ENCODE measurements at places on chromosomes 5 and 9.
A peak's percentile ranks its signal among the peaks of the same experiment; 100 is the strongest.

DNA sequence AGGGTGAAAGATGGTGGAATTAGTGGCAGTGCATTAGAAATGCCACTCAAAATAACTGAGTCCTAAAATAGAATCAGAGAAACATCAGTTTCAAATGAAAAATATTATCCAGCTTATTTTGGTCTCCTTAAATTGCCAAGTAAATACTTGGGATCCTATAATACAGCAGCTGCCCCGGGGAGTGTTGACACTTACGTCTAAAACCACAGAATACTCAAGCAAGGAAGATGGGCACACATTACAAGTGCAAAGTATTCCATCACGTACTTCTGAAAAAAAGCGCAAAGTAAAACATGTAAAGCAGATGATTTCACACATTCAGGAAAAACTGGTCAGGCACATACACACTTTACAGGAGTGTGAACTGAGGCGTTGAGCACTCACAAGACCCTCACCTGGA lies 2.4 kb upstream of the ARHGEF37 start:
- no peak for DNase-seq

DNA sequence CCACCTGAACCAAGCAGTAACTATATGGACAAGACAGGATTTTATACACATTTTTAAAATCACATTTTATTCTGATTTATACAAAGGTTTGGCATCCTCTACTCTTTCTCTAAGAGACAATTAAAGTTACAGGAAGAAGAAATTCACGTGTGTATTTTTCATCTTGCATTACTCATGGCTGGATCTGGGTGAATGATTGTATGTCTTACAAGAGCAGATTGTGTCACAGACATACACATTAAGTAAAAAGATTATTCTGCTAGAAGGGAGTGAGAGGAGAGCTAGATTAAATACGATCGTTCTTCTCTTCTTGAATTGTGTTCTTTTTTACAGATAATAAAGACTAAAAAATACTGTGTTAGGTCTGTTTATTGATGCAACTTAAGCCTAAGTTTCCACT lies 20.8 kb upstream of the CEP120 start:
- DNase-seq = no peak

GRCh38 chr5:95045181-95045965 lies 239.5 kb downstream of the MCTP1 start:
- no peak for DNase-seq

DNA sequence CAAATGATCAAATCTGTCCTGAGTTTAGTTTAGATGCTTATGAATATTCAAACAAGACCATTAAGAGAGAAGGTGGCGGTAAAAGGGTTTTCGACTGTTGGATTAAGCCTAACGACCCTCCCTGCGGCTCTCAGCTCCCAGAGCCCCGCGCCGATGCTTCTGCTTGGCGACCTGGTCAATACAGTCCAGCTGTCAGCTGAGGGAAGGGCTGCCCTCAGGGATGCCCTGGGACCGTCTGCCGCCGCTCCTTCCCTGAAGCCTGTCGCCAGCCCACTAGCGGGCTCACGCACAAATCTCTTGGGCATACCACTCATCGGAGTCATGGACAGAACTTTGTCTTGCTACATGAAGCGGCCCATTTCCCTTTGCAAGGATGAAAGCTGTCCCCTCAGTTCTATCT lies 136.6 kb upstream of the RAPGEF1 start:
- DNase-seq = no peak

DNA sequence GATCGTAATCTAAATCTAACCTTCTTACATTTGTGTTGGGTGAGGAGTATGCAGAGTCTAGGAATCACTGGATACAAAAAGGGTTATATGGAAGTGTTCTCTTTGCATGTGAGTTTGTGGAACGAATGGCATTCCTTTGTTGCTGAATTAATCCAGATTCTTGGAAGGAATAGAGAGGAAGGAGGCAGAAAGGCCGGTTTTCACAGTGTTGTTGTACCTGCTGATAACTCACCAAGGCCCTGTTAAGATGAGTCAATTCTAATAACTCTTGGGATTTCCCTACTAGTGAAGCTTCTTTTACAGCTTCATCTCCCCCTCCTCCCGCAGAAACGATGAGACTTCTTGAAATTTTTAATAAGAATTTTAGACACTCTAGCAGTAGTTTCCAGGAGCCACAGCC lies 84.0 kb downstream of the ZSWIM6 start:
- no peak for DNase-seq

- no peak for DNase-seq
Observed at GRCh38 chr5:20609126-20609525, 621.1 kb upstream of the CDH18 start.

GRCh38 chr9:76575761-76576160 lies 116.8 kb downstream of the GCNT1 start:
- DNase-seq = no peak

DNA sequence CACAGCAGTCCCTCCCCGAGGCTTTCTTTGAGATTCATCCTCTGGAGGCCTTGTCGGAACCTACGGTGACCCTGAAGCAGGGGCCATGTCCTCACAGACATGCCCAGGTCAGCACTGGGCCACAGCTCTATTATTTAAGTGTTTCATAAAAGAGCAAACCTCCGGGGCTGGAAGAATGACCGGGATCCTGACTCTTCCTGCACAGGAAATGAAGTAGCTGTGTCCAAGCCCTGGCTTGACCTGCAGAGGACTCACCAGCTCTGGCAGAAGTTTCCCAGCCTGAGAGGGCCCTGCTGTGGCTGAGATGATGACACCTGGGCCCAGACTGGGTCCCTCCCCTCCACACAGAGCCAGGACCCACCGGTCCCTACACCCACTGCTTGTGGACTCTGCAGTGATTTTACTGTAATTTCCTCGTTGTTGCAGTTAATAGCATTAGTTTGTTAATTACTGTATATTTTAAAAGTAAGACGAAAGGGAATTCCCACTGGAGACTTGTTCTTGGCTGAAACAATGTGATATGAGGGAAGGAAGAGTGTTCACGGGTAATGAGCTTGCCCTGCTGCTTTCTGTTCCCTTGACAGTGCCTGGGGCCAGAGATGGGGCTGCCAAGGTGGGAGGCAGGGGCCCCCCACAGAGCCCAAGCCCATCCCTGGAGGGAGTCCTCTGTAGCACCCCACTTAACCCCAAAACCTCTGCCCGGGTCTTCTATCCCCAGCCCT lies 72.2 kb downstream of the PCDH1 start:
- DNase-seq = no peak

DNA sequence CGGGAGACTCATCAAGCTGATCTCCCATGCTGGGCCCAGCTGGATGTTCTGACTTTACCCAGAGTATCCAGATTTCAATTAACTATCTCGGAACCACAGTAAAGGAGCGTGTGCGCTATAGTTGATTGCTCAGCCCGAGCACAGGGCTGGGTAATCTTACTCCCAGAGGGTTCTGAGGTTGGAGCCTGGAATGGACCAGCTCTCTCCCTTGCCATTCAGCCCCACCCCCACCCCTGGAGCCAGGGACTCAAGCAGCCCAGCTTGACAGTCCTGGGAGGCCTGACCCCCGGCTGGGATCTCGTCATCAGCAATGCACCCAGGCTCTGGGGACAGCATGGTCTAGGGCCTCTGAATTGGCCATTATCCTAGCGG lies 23.7 kb upstream of the PTGES start:
- no peak for DNase-seq

GRCh38 chr9:1917396-1917935 lies 97.7 kb upstream of the SMARCA2 start:
- no peak for DNase-seq

- no peak for DNase-seq
Observed at GRCh38 chr5:90365328-90365727, 44.2 kb downstream of the CETN3 start.

- no peak for DNase-seq
Observed at GRCh38 chr5:15431923-15432322, 68.1 kb upstream of the FBXL7 start.

DNA sequence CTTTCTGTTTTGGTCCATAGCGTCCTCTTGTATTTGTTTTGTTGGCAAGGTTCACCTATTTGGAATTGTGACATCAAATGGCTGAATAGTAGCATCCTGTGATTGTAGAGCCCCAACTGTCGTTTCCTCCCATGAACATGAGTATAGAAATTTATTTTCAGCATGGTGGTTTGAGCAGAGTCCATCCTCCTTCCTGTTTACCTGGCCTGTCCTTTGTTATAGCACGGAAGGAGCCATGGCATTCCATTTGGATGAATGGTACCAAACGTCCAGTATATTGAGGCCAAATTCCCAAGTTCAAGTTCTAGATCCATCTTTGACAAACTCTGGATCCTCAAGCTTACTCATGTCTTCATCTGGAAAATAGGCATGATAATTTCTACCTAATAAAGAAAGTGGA lies 16.8 kb downstream of the RASGRF2 start:
- no peak for DNase-seq

GRCh38 chr9:113483676-113484257 lies 20.2 kb downstream of the RGS3 start:
- peak; percentile 13 for DNase-seq

DNA sequence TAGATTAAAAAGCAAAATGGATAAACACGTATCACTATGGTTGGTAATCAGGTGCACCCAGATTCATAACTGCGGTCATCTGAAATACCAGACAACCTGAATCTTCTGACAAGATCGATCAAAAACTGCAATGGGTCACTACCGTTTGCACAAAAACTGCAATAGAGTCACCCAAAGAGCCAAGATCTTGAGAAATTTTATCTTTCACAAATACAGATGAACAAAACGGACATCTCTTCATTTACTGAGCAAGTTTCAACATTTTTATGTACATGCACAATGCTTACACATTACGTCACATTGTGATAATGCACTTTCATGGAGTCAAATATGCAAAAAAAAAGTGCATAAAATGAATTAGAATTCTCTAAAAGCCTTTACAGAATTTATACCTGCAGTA lies 18.6 kb downstream of the PRKAA1 start:
- no peak for DNase-seq

- no peak for DNase-seq
Observed at GRCh38 chr5:111248571-111248970, 24.4 kb downstream of the CAMK4 start.

DNA sequence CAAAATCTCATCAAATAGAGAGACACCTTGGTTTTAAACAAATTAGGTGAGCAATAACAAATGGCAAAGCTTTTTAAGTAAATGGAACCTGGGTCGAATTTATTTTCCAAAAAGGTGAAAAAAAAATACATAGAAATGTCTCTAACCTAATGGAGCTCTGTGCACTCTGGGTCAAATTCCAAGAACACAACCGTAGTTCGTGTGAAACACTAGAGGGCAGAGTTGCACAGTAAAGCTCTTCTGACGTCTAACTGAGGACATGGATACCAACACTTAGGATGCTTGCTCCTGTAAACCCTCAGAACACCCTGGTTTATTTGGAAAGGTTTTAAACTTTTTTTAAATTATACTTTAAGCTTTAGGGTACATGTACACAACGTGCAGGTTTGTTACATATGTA lies 18.9 kb downstream of the MARCHF11 start:
- peak; percentile 86 for DNase-seq

- no peak for DNase-seq
Observed at GRCh38 chr5:33271606-33272005, 169.2 kb upstream of the TARS1 start.

DNA sequence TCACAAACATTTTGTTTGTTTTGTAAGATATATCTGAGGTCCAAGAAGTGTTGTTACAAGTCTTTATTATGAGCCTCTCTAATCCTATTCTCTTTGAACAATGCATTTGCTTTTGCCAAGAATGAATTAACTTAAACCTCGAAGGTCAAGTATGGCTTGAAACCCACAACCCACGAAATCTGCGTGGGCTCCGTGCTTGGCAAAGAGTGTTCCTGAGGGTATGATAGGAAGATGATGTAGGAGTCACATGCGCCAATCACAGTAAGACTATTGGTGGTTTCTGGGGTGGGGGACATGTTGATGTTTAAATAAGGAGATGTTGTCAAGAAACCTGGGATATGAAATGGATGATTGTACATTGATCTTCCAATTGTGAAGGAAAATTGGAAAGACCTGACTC lies 330.8 kb upstream of the RFX3 start:
- DNase-seq = no peak

DNA sequence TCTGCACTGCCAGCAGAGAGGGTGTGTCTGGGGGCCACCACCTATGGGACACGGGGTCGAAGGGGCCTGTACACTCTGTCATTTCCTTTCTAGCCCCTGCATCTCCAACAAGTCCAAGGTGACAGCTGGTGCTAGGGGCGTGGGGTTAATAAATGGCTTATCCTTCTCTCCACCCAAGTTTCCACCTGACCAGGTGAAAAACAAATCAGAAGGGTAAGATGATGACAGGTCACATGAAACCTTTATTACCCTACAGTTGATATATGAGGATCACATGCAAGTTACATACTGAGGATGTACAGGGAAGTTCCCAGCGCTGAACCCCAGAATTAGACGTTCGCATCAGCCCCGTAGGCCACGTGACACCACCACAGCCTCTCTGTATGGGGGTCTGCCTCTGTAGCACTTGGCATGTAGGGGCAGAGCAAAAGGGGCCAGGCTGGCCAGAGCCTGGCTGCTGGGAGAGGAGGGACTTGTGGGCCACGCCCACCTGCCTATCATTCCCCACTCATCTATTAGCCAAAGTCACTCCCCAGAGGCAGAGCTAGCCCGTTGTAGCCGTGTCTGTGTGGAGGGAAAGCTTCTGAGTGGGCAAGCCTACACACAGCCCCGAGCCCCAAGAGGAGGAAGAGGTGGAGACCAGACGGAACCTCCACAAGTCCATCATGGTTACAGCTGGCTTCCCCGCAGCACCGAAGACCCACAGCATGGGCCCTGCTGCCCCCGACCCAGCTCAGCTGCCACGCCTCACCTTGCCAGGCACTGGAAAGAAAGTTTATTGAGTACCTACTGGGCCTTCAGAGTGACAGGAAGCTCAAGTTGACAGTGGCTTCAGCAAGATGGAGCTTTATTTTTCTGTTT lies 2.2 kb downstream of the TMEM141 start:
- DNase-seq = no peak

DNA sequence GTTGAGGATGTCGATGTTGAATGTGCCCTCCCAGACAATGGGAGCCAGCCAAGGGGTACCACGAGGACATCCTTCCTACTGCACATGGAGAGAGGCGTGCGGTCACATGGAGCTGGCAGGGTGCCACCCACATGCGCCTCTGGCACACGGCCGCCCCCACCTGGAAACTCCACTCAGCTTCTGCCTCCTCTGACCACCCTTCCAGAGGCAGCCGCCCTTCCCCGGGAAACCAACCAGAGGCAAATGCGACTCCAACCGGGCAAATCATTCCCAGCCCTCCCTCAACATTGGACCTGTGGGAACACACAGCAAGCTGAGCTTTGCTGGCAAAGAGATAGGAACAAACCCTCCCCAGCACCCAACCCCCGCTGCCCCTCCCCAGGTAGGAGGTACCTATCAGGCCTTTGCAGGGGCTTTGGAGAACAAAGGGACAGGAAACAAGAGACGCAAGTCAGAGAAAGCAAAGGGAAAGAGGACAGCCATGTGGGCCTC lies 17.5 kb downstream of the ABO start:
- peak; percentile 75 for DNase-seq

DNA sequence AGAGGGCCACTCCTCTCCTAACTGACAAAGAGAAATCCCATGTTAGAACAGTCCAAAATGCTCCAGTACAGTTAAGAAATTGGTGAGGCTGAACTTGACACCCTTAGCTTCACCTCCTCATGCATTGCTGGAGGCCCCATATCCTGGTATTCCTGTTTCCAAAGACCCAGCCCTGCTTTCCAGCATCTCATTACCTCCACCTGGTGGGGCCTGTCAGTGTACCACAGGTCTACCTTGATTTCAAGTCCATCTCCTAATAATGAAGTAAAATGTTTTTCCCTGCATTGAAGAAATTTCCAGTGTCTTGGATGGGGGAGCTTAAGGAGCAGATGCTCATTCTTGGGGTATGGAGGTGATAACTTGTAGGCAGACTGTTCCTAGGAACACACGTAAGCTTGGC lies 70.6 kb upstream of the S1PR3 start:
- DNase-seq = no peak
